Left ventricle myocardium inferior (tissue), 1 donor: ENCODE measurements at places on chromosomes 4 and X. TPM values are rescaled to one million over a fixed set of nuclear protein-coding genes. Genes with fewer than 3 reads are reported as not detected.

Gene ATP1B4
- total RNA-seq = 1.8 TPM

Gene CAPN6
- total RNA-seq = not detected

GRCh38 chrX:121322159-121322558 is 274.7 kb downstream of the GLUD2 start:
- DNase-seq = no peak

DNA sequence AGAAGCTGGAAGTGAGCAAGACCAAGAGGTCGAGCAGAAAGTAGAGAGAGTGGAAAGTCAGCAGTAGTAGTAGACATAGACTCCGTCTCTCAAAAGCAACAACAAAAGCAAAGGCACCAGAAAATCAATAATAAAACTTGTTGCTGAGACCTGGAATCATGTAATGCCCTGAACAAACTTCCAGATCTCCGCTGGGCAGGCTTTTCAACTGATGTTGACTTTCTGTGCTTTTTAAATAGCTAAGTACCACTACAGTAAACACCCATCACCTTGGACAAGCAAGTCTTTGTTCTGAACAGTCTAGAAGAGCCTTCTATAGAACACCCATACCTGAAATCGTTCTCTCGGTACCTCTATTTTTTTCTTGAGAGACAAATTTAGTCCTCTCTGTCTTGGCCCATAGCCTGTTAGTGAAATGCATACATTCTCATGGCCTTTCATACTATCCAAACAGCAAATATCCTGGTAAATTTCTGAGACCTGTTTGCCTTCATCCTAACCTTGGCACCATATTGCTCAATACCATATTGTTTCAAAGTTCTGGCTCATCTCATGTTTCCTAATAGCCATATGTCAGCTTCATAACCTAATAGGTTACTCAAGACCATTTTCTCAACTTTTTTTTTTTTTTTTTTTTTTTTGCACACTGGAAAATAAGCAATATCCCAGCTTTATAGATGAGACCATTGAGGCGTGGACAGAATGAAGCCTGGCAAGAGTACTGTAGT is 200.6 kb upstream of the RBPJ start:
- no peak for DNase-seq

GRCh38 chrX:136697156-136697555 is 49.2 kb downstream of the CD40LG start:
- DNase-seq = no peak
